ENCODE measurements at places on chromosomes 3 and 15.

DNA sequence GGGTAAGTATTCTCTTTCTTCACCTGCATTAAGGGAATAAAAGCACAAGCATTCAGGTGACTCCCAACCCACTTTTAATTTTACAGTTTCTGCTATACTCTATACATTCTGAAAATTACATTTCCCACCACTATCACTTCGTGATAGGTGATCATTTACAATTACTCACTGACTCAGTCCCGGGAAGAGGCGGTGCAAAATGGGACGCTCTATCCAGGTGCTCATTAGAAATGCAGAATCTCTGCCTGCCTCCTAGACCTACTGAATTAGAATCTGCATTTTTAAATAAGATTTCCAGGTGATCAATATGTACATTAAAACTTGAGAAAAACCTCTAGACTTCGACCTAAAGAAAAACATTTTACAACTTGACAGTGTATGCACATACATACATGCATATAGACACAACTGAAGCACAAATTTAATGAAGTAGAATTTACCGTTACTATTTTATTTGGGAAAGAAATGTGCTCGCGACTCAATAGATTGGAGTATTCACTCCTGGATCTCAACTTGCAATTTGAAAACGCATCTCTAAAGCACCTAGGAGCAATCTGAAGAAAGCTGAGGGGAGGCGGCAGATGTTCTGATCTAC is 598 bp upstream of the TGFBR2 start:
- no peak for DNase-seq

GRCh38 chr3:49619649-49620048 is 54.5 kb upstream of the APEH start:
- no peak for DNase-seq

- no peak for DNase-seq
These were observed 31.8 kb upstream of the PROK2 start for GRCh38 chr3:71816767-71817156.

DNA sequence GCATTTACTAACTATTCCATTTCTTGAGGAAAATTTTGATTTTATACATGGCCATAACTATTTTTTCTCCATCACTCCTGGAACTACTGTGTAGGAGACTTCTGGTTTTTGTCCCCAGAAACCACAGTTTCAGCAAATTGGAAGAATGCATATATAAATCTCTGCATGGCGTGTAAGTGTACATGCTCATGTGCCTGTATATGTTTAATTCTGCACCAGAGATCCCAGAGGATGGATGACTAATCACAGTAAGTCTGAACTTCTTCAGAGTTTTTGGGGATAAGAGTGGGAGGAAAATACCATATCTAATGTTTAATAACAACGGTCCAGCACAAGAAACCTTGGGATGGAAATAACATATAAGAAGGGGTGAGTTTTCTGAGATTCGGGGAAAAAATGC is 10.9 kb upstream of the COL6A6 start:
- no peak for DNase-seq

- DNase-seq: no peak
These were observed 6.7 kb downstream of the TADA3 start for GRCh38 chr3:9785602-9786001.

DNA sequence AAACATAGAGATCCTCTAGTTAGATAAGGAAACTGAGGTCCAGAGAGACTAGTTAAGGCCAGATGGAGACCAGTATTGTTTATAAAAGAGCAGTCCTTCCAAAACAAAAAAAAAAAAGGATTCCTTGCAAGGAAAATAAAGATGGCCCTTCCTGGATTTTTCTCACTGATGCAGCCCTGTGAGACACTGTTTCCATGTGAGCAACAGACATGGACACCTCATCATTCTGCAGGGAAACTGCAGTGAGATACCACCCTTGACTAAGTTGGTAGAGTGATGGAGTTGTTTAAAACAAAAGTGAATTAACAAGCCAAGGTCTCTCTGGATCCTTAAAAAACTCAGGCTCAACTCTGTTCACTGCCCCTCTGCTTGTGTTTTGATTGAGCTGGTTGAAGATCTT is 65.6 kb upstream of the MYZAP start:
- no peak for DNase-seq

DNA sequence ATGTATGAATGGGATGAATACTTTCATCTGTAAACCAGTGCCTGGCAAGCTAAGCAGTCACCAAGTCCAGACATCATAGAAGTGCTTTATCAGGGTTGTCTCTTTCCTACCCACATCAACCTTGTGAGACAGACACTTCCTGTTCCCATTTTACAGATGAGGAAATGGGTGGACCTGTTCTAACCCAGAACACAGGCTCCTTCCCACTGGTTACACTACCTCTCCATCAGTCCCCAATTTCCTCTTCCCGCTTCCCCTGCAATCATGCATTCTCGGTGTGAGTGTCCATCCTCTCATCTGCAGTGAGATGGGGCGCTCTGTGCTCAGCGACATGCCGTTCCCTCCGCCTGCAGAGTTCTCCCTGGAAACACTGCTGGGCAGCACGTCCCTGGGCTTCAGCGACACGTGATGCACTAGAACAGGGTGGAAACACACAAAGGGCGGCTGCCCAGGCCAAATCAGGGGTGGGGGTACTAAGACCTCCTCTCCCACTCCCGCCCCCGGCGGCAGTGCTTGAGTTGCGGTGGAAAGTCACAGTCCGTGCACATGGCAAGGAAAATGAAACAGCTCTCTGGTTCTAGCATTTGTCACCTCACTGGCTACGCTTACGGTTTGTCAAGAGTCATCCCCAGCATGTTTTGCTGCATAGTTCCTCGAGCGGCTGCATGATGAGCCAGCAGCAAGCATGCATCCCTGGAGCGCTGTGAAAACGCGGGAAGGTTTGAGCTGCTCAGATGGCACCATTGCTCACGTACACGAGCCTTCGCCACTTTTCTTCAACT is 201.1 kb downstream of the ADAMTS17 start:
- DNase-seq: no peak

GRCh38 chr3:143475981-143476380 is 356.4 kb downstream of the CHST2 start:
- no peak for DNase-seq

- DNase-seq: no peak
These were observed 3.7 kb downstream of the NR2F2 start for GRCh38 chr15:96334017-96334704.

- DNase-seq: no peak
These were observed 99.0 kb downstream of the MITF start for GRCh38 chr3:69838217-69838616.

- DNase-seq: no peak
These were observed 233.4 kb downstream of the FEZF2 start for GRCh38 chr3:62139957-62140356.

- no peak for DNase-seq
These were observed 25.0 kb upstream of the MGLL start for GRCh38 chr3:127847236-127847720.

- DNase-seq: no peak
These were observed 26.4 kb upstream of the MYZAP start for GRCh38 chr15:57565311-57565710.

Data from NCI-H1048 (cell line).